ENCODE measurements at places on chromosomes 5 and 9.

DNA sequence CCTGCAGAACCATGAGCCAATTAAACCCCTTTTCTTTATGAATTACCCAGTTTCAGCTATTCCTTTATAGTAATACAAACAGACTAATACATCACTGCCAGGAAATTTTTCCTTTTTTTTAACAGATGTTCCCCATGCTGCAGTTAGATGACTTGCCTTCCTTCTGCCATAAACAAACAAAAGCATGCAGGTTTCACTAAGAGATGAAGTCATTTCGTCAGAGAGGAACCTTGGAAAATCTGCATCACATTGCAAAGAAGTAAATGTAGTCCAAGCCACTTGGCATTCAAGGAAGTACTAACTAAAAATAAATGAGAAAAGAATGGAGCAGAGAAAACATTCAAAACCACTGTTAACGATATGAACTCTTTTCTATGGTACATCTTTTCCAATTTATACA is 194.1 kb upstream of the EFNA5 start:
- no peaks in the 10 kb centered on the region for H3K4me1 ChIP-seq
- no peaks in the 10 kb centered on the region for H3K27me3 ChIP-seq
- no peak overlapping the region for H3K27ac ChIP-seq
- no peak overlapping the region for H3K4me3 ChIP-seq
- DNase-seq: no peak

- DNase-seq: no peak
- no peaks in the 10 kb centered on the region for H3K4me1 ChIP-seq
- H3K36me3 ChIP-seq: no peaks in the 10 kb centered on the region
- no peak overlapping the region for H3K4me3 ChIP-seq
Observed at GRCh38 chr5:58057324-58057723, 402.6 kb downstream of the PLK2 start.

GRCh38 chr5:56147106-56147505 is 86.0 kb downstream of the ANKRD55 start:
- no peaks in the 10 kb centered on the region for H3K27me3 ChIP-seq
- DNase-seq: no peak
- no peaks in the 10 kb centered on the region for H3K36me3 ChIP-seq
- H3K4me3 ChIP-seq: no peak overlapping the region
- no peak overlapping the region for H3K27ac ChIP-seq

DNA sequence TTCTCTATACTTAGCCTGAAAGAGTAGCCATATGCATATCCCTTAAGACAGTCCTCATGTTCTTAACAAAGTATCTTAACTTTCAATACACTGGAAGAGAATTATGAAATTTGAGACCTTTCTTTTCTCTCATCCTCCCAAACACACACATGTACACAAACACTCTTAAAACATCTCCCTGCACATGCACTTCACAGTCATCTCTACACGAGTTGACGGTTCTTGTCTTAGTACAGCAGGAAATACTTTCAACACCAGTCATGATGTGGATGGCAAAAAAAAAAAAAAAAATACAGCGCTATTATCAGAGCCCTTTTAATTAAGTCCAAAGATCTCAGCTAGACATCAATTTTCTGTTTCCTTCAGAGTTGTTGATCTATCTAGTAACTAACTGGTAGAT is 43.6 kb upstream of the PCSK1 start:
- DNase-seq: no peak
- H3K4me1 ChIP-seq: no peaks in the 10 kb centered on the region
- H3K27ac ChIP-seq: no peak overlapping the region
- H3K36me3 ChIP-seq: no peaks in the 10 kb centered on the region

DNA sequence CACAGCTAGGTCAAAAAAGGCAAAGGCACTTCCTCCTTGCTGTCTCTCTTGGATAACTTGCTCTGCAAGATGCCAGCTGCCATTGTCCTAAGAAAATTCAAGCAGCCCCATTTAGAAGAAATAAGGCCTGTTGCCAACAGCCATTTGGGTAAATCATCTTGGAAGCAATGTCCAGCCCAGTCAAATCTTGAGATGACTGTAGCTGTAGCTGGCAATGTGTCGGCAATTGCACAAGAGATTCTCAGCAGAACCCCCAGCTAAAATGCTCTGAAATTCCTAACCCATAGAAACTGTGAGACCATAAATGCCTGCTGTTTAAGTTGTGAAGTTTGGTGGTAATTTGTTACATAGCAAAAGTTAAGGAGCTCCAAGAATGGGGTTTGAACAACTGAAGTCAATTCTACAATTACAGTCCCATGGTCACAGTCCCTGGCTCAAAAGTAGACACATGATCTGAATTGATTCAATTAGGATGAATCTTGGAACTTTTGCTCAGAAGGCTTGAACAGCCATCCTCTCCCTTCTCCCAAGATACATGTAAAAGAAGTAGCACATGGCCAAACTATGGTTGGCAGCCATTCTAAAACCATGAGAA is 151.1 kb downstream of the MPDZ start:
- H3K4me1 ChIP-seq: no peaks in the 10 kb centered on the region
- H3K27me3 ChIP-seq: no peaks in the 10 kb centered on the region
- no peak overlapping the region for H3K4me3 ChIP-seq
- H3K27ac ChIP-seq: no peak overlapping the region
- no peak for DNase-seq
- no peaks in the 10 kb centered on the region for H3K36me3 ChIP-seq

- no peaks in the 10 kb centered on the region for H3K4me1 ChIP-seq
- DNase-seq: no peak
- no peak overlapping the region for H3K4me3 ChIP-seq
- no peak overlapping the region for H3K27ac ChIP-seq
Observed at GRCh38 chr9:16626577-16627130, 243.8 kb downstream of the BNC2 start.

- no peak overlapping the region for H3K4me3 ChIP-seq
- no peak for DNase-seq
- H3K36me3 ChIP-seq: no peaks in the 10 kb centered on the region
- no peaks in the 10 kb centered on the region for H3K4me1 ChIP-seq
Observed at GRCh38 chr5:78926252-78926651, 58.9 kb downstream of the ARSB start.

DNA sequence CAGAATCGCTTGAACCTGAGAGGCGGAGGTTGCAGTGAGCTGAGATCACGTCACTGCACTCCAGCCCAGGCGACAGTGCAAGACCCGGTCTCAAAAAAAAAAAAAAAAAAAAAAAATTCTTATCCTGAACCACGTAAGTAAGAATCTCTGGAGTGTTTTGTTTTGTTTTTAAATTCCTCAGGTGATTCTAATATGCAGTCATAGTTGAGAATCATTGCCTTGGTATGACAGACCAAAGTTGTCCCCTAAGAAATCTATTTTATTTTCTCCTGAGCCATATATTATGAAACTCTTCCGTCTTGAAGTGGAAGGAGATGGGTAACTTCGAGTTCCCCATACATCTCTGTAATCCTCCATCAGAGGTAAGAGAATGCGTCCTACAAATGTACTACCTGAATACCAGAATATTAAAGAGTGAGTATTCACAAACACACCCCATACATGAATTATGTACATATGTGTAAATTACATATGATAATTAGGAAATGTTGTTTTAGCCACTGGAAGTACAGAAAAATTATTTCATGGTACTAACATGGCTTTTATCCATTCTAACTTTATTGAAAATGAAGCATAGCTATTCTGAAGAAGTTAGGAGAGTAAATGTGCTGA is 26.7 kb upstream of the SVEP1 start:
- H3K36me3 ChIP-seq: no peaks in the 10 kb centered on the region
- H3K4me1 ChIP-seq: no peaks in the 10 kb centered on the region
- no peak overlapping the region for H3K4me3 ChIP-seq
- no peak overlapping the region for H3K27ac ChIP-seq
- DNase-seq: no peak

DNA sequence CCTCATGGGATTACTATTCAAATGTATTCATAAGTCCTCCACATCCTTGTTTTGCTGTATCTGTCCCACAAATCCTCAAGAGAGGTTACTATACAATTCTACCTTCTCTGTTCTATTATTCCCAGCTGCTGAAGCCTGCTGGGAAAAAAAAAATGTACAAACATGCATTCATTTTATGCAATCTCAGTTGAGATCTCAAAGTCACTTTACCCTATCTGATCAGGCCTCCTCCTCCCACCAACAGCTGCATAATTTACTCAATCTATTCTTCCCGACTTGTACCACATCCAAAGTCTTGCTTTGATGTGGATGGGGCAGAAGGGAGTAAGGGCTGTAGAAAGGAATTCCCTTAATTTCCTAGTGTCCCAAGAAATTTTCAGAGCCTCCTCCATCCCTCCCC is 28.6 kb downstream of the PSIP1 start:
- H3K27ac ChIP-seq: no peak overlapping the region
- H3K36me3 ChIP-seq: no peaks in the 10 kb centered on the region
- DNase-seq: no peak
- H3K4me3 ChIP-seq: no peak overlapping the region

GRCh38 chr5:10590226-10590999 is 26.5 kb downstream of the ANKRD33B start:
- H3K4me1 ChIP-seq: no peaks in the 10 kb centered on the region
- no peak overlapping the region for H3K27ac ChIP-seq
- no peaks in the 10 kb centered on the region for H3K27me3 ChIP-seq
- H3K36me3 ChIP-seq: no peaks in the 10 kb centered on the region
- no peak overlapping the region for H3K4me3 ChIP-seq

GRCh38 chr5:110957934-110958333 is 113.6 kb upstream of the TSLP start:
- H3K4me3 ChIP-seq: no peak overlapping the region
- H3K27me3 ChIP-seq: no peaks in the 10 kb centered on the region
- H3K36me3 ChIP-seq: no peaks in the 10 kb centered on the region
- H3K27ac ChIP-seq: no peak overlapping the region
- H3K4me1 ChIP-seq: no peaks in the 10 kb centered on the region
- DNase-seq: no peak

DNA sequence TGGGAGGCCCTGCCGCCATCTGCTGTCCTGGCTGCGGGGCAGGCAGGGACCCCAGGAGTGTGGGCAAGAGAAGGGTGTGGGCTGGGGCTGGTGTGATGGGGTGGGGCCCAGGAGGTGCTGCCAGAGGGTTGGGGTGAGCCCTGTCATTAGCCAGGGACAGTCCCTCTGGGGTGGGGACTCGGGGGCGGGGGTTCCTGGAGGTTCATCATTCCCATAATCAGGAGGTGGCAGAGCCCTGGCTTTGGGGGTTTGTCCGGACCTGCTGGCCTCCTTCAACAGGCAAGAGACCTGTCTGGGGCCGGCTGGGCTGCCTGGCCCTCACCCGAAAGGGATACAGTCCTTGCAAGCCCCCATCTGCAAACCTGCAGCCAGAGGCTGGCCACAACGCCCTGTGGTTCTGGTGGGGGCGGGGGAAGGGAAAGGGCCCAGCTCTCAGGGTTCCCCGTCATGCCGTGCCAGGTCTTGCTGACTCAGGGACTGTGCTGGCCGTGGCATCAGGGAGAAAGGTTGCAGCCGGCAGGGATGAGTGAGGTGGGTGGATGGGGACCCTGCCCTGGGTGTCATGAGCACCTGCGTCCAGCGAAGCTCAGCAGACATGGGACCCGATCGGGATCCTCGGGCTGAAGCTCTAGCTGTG is 65.2 kb downstream of the MRPL36 start:
- no peak for DNase-seq
- no peaks in the 10 kb centered on the region for H3K4me1 ChIP-seq
- H3K36me3 ChIP-seq: no peaks in the 10 kb centered on the region
- no peaks in the 10 kb centered on the region for H3K27me3 ChIP-seq

All from Peyer's patch (tissue), 4 donors.